Endodermal cell (in vitro differentiated cells): ENCODE measurements at places on chromosomes 3 and 15. TPM values are rescaled to one million over a fixed set of nuclear protein-coding genes. Genes with fewer than 3 reads are reported as not detected.

GRCh38 chr3:177591379-177591778 lies 394.1 kb upstream of the TBL1XR1 start:
- no peaks in the 10 kb centered on the region for H3K36me3 ChIP-seq
- peaks cover 5% of the 10 kb centered on the region for H3K4me1 ChIP-seq
- no peak for DNase-seq
- H3K4me3 ChIP-seq: no peak overlapping the region
- H3K27ac ChIP-seq: peak overlapping the region; percentile 12
- no peaks in the 10 kb centered on the region for H3K27me3 ChIP-seq

GRCh38 chr3:50414616-50415015 lies 55.3 kb upstream of the TMEM115 start:
- no peak for DNase-seq
- no peak overlapping the region for H3K4me3 ChIP-seq
- no peaks in the 10 kb centered on the region for H3K36me3 ChIP-seq
- H3K4me1 ChIP-seq: no peaks in the 10 kb centered on the region
- H3K27me3 ChIP-seq: no peaks in the 10 kb centered on the region
- H3K27ac ChIP-seq: no peak overlapping the region

DNA sequence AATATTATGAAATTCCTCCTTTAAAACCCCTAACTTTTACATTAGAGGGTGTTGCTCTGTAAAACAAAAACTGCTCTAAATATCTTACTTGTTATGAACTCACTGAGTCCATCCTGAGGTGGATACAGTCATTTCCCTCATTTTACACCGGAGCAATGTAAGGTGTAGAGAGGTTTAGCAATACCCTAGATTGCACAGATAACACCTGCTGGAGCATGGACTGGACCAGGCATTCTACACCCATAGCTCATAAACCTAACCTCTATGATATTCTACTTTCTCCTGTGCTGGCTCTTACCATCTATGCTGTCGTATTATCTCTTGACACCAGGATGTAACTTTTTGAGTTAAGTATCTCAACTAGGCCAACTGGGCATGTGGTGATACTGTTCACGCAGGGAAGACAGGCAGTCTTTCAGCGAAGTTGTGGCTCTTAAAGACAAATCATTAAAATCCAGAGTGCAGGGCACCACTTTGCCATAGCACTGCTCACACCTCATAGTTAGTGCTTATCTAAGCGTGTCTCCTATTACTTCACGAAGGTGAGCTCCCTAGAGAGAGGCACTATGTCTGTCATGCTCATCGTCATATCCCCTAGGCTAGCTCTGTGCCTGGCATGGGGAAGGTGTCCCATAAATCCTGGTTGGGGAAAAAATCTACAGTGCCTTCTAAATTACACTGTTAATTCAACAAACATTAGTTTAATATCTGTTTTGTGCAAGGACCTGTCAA lies 100.1 kb upstream of the SLC2A2 start:
- no peaks in the 10 kb centered on the region for H3K36me3 ChIP-seq
- no peaks in the 10 kb centered on the region for H3K27me3 ChIP-seq
- H3K4me3 ChIP-seq: no peak overlapping the region
- no peak overlapping the region for H3K27ac ChIP-seq
- peaks cover 3% of the 10 kb centered on the region for H3K4me1 ChIP-seq

DNA sequence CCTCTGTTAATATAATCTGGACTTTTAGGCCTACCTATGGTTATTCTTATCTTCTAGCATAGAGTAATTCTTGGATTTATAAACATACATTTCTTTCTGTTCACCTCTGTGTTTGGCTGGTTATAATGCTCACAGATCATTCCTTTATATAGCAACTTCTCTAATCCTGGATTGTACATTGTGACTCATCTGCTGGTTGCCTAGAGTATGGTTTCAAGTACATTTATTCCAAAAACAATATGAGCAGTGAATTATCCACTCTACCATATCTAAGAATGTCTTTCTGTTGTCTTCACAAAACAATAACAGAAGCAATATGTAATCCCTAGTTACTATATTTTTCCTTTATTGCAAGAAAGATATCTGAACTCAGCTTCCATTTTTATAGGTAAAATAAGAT lies 35.3 kb downstream of the FSIP1 start:
- no peak overlapping the region for H3K4me3 ChIP-seq
- H3K4me1 ChIP-seq: no peaks in the 10 kb centered on the region
- no peak for DNase-seq
- H3K27ac ChIP-seq: no peak overlapping the region
- H3K27me3 ChIP-seq: peaks cover 7% of the 10 kb centered on the region

SLTM gene
- total RNA-seq: 96.8 and 104 TPM in 2 replicates
